NCI-H524 (cell line): ENCODE measurements at places on chromosomes 2 and 18.

DNA sequence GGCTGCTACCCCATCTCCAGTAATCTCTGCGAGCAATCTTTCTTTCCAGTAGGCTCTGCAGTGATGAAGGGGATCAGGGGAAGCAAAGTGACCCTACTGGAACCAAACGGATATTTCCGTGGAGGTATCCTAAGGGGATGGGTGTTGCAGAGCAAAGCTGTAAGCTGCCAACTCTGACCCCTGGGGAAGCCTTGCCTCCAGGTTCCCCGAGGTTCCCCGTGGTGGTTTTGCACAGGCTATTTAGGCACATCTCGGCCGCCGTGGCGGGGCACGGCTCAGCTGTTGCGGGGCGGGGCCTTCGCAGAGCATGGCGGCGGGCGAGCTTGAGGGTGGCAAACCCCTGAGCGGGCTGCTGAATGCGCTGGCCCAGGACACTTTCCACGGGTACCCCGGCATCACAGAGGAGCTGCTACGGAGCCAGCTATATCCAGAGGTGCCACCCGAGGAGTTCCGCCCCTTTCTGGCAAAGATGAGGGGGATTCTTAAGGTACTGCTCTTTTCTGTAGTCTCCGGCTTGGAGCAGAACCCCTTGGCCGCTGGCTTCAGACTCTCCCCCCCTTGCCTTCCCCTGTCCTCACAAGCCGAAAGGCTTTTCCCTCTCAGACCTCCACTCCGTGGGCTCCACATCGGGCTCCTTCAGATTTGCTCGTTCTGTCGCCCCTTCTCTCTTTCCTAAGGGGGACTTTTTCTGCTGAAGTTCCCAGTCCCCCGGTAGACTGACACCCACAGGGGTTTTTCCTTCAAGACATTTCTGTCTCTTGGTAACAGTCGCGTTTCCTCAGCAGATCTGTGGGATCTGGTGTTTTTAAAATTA is at the start of gene COMMD1:
TSS of gene COMMD1 (plus strand) at position 303 of the 814 bp plus-strand sequence. CDS start at position 308, 5 bp downstream.
- peak; percentile 46 for DNase-seq

- no peak for DNase-seq
Observed at GRCh38 chr2:44940732-44941464, 604 bp upstream of the SIX3 start.

DNA sequence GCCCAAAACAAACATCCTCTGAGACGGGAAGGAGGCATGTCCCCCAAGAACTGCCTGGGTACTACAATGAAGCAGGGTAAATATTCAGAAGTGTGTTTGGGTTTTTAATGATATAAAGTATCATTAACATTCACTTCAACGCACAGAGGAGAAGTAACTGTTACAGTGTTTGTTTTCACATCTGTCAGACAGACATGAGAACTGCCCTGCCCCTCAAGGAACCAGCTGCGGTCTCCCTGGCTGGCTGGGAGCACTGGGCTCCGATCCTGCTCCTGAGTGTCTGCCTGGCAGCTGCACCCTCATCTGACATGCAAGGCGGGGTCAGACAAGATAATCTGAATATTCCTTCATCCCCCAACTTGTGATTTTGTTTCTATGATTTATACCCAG is 75.6 kb downstream of the MBP start:
- peak; percentile 73 for DNase-seq

DNA sequence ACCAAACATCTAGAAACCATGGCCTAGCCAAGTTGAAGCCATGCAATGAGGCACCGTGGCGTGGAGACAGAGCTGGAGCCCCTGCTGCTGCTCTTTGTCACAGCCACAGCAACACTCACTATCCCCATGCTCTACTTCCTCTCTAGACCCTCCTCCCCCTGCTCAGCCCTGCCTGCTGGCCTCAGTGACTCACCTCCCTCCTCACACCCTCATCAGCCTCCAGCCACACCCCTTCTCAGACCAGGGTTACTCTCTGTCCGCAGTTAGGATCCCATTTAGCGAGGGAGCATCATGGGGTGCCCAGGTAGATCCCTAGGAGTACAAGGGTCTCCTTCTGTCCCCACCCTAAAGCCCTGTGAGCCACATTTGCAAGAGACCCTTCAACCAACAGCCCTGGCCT is 25.4 kb upstream of the SOX11 start:
- DNase-seq, result no peak

- DNase-seq, result no peak
Observed at GRCh38 chr2:121735518-121736074, 1.1 kb downstream of the NIFK start.

DNA sequence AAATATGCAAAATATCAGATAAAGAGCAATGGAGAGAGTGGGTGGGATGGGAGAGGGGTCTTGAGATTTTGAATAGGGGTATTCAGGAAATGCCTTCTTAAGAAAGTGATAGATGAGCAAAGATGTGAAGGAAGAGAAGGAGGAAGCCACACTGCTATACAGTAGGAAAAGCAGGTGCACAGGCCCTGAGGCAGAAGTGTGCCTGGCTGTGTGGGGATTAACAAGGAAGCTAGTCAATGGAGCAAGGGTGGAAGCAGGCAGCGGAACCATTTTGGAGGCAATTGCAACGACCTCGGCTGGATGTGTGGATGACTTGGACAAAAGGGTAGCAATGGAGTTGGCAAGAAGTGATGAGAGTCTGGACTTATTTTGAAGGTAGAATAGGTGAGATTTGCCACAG is 11.0 kb upstream of the CNGA3 start:
- no peak for DNase-seq

GRCh38 chr2:168009900-168010299 is 237.5 kb downstream of the STK39 start:
- no peak for DNase-seq

GRCh38 chr2:161417438-161418274 is 1.6 kb downstream of the TBR1 start:
- no peak for DNase-seq

DNA sequence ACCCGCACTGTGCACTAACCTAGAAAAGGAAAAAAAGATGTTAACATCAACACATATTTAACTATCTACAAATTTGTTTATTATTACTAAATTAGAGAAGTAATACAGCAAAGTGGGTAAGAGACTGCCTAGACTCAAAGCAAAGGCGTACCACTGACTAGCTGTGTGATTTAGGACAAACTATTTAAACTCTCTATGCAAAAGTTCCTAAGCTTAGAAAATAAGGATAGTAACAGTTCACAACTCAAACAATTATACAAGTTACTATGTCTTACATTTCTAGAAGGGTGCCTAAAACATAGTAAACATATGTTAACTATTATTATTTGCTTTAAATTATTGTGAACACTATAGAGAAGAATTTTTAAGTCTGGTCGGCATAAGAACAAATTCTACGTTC is 119.4 kb downstream of the RTTN start:
- DNase-seq, result no peak

DNA sequence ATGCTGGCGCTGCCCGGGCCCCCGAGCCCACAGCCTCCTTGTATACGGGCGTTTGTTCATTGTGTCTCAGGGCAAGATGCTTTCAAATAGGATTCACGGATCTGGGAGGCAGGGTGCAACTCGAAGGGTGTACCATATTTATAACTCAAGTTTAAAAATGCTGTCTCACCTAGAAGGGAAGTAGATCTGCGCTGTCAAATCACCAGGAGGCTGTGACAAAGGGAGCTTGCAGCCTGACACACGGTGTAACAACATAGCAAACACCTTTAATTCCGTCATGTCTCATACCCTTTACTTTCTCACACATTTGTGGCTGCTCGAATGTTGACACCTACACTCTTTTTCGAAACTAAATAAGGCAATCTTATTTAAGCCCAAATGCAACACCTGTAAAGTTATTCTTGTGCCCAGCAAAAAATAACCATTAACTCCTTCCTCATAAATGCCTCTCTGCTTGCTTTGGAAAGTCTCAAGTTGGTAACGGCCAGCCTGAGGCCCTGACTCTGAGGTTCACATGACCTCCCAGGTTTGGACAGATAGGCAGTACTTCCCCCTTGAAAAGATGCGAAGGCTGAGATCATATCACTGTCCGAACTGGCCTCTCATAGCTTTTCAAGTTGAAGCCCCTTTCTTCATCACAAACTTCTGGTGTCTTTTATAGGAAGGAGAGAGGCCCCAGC is 11.6 kb downstream of the ZEB2 start:
- no peak for DNase-seq

DNA sequence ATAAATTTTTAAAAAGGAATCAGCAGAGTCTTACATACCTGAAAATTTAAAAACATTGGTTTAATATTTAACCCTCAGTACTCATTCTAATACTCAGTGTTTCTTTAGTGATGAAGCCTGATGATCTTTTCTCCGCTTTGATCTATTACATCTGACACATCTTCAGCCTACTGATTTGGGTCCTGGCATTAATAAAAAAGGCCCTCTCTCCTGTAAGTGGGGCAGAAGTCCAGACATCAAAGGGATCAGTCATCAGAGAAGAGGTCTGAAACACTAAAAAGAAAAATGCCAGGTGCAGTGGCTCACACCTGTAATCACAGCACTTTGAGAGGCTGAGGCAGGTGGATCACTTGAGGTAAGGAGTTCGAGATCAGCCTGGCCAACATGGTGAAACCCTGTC is 581.1 kb upstream of the LRATD1 start:
- no peak for DNase-seq

DNA sequence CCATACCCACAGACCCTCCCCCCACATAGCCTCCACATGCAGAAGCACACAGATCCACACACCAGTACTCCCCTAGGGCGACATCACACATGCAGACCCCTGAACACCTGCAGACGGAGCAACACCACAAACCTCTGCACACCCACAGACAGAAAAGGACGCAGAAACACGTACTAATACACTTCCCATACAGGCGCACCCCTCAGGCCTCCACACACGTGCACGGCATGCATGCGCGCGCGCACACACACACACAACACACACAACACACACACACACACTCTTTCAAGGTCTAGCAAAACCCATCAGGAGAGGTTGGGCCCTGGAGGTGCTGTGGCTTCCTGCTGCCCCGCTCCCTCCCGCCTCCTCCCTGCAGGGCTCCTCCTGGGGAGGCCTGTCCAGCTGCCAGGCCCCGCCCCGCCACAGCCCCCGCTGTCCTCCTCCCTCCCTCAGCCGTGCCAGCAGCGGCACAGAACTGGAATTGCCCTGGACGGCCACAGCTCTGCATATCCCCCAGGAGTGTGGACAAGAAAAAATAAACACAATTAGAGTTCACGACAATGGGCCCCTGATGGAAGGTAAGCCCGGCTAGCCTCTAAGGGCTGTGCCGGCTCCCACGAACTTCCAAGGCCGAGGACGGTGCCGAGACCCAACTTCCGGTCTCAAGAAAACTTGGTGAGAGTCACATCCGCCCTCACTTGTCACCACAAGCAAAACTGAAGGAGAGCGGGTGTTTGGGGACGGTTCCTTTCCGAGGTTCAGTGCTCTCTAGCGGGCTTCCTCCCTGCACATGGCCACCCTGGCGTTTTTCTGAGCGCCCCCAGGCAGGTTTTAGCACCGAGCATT is 6.8 kb downstream of the ZFP36L2 start:
- DNase-seq, result peak; percentile 80

- DNase-seq, result no peak
Observed at GRCh38 chr18:11178951-11179549, 29.7 kb upstream of the PIEZO2 start.

DNA sequence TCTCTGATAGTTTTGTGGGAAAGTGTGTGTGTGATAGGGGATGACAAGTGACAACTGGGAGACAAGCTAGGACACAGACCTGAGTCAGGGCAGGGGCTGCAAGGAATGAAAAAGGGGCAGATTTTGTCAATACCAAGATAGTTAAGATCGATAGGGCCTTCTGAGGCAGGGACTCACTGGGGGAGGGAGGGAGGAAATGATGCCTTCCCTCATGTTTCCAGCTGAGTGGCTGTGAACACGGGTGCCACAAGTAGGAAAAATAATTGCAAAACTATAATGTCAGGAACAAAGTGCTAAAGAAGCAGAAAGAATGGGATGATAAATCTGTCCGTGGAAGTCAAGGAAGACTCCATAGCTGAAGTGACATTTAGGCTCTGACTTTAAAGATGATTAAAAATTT is 24.2 kb downstream of the CDH2 start:
- no peak for DNase-seq

DNA sequence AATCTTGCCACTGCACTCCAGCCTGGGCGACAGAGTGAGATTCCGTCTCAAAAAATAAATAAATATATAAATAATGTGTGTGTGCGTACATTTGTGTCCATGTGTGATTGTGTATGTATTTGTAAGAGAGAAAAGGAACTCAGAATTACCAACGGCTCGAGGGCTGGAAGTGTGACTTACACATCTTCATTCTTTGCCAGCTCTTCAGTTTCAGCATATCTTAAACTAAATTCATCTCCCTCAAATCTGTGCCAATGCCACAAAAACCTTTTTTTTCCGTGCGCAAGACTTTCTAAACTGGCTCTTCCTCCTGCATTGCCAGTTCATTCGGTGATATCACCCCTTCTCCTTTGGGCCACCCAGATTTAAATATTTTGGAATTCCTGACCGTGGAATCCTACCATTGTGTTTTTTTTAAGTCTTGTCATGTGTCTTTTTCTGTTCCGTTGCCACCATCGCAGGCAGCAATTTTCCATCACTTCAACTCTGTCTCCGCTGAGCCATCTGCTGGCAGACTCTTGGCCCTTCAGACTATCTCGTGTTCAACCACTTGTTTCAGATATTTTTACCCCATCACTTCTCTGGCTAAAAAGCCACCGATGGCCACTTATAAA is 77.0 kb upstream of the ZNF532 start:
- peak; percentile 68 for DNase-seq

- DNase-seq, result no peak
Observed at GRCh38 chr18:41767960-41768359, 187.1 kb upstream of the PIK3C3 start.

DNA sequence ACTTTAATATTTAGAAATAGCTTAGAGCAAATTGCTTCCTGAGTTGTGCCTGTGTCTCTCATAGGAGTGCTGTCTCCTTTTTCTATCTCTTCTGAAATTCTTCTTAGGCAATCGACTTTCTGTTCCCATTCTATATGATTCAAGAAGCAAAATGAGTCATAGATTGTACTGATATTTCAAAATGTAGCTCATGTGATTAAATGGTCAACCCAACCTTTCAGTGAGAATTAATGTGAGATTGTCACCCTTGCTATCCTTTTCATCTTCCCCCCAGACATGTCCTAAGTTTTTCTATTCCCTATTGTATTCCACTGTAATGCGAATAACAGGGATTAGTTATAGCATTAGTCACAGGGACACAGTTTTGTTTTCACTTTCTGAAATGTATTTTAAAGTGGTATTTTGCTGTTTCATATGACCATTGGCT is 413.6 kb downstream of the THSD7B start:
- no peak for DNase-seq

- no peak for DNase-seq
Observed at GRCh38 chr2:209938906-209939305, 63.5 kb upstream of the RPE start.

DNA sequence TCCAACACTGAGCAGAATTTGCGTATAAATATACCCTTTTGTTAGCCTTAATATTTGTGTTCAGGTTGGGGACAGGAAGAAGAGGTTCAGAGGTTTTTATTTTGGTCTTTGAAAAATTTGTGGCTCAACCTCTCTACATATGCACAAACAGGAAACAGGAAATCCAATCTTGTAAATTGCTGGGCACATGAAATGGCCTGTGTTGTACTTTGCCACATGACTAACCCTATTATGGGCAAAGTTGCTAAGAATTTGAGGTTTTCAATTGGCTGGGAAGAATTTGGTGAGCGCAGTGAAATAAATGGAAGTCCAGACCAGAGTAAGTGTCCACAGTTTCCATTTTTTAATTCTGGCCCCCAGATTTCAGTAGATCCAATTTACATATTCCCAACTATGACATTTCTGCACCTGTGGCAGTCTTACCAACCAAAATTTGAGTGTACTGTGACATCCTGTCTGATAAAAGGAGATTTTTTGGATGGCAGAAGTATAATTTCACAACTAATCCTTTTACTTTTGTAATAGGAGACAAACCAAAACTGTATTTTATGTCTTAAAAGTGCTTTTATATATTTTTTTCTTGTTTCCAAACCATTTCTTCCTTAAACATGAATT is 63.6 kb downstream of the COX7A2L start:
- no peak for DNase-seq
